ENCODE measurements at places on chromosomes 4 and X. TPM values are rescaled to one million over a fixed set of nuclear protein-coding genes. Genes with fewer than 3 reads are reported as not detected.
A peak's percentile ranks its signal among the peaks of the same experiment; 100 is the strongest.

GRCh38 chrX:13051529-13052172, 7.2 kb upstream of the FAM9C start:
- no peak overlapping the region for H3K4me3 ChIP-seq
- no peaks in the 10 kb centered on the region for H3K36me3 ChIP-seq
- no peaks in the 10 kb centered on the region for H3K4me1 ChIP-seq
- no peaks in the 10 kb centered on the region for H3K27me3 ChIP-seq
- no peak for DNase-seq

The SMIM43 gene
- 0.56 TPM for total RNA-seq

- H3K4me1 ChIP-seq = no peaks in the 10 kb centered on the region
- H3K36me3 ChIP-seq = no peaks in the 10 kb centered on the region
- H3K27ac ChIP-seq = no peak overlapping the region
- H3K27me3 ChIP-seq = no peaks in the 10 kb centered on the region
Measured at GRCh38 chrX:1327651-1328304, 8.8 kb upstream of the IL3RA start.

- no peaks in the 10 kb centered on the region for H3K4me1 ChIP-seq
- no peaks in the 10 kb centered on the region for H3K27me3 ChIP-seq
- no peak for DNase-seq
- no peak overlapping the region for H3K4me3 ChIP-seq
Measured at GRCh38 chrX:108268434-108269080, 169.7 kb downstream of the COL4A6 start.

DNA sequence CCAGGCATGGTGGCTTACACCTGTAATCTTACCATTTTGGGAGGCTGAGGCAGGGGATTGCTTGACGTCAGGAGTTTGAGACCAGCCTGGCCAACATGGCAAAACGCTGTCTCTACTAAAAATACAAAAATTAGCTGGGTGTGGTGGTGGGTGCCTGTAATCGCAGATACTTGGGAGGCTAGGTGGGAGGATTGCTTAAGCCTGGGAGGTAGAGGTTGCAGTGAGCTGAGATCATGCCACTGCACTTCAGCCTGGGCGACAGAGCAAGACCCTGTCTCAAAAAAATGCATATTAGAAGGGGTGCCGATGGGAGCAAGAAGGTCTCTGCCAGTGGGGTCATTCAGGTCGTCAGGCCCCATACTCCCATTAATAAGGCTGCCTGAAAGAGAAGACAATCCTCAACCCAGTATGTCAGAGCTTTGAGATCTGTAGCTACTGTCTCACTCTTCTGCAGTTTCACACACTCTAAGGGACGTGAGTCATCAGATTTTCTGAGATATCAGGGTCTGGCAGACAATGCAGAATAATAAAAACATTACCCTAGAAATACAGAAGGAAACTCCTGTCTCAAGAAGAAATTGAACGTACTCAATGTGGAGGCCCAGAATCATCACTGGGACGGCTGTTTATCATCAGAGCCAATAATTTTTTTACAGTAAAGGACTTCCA, 176.7 kb upstream of the FAT1 start:
- no peak overlapping the region for H3K27ac ChIP-seq
- H3K36me3 ChIP-seq = no peaks in the 10 kb centered on the region
- DNase-seq = no peak
- no peak overlapping the region for H3K4me3 ChIP-seq

GRCh38 chr4:141425124-141425523, 204.4 kb downstream of the ZNF330 start:
- H3K27ac ChIP-seq = no peak overlapping the region
- H3K4me1 ChIP-seq = no peaks in the 10 kb centered on the region
- no peaks in the 10 kb centered on the region for H3K27me3 ChIP-seq

The HEPH gene
- 64.7 TPM for total RNA-seq

The VMA21 gene
- total RNA-seq = 90.3 TPM

DNA sequence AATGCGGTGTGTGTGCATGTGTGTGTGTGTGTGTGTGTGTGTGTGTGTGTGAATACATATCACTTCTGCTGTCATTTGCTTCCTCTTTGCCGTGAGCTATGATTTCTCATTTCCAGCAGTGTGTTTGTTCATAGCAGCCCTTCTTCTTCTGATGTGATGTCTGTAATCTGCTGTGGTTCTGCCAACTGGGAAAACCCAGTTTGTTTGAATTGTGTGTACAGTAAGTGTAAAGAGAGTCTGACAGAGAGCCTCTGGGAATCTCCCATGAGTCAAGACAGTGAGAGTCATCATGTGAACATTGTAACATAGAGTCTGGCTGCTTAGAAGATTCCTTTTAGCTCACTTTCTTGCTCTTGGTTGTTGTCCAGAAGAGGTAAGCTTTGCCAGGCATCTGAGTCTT, 8.4 kb upstream of the NWD2 start:
- no peaks in the 10 kb centered on the region for H3K36me3 ChIP-seq
- no peak for DNase-seq
- peaks cover 29% of the 10 kb centered on the region for H3K27me3 ChIP-seq
- H3K4me3 ChIP-seq = no peak overlapping the region

- H3K4me1 ChIP-seq = no peaks in the 10 kb centered on the region
- H3K4me3 ChIP-seq = no peak overlapping the region
- no peak overlapping the region for H3K27ac ChIP-seq
- no peak for DNase-seq
- H3K27me3 ChIP-seq = no peaks in the 10 kb centered on the region
- no peaks in the 10 kb centered on the region for H3K36me3 ChIP-seq
Measured at GRCh38 chr4:120508036-120508435, 414.5 kb downstream of the PRDM5 start.

The RLIM gene
- total RNA-seq = 34.1 TPM

The CHRNA9 gene
- total RNA-seq = 5.7 TPM

DNA sequence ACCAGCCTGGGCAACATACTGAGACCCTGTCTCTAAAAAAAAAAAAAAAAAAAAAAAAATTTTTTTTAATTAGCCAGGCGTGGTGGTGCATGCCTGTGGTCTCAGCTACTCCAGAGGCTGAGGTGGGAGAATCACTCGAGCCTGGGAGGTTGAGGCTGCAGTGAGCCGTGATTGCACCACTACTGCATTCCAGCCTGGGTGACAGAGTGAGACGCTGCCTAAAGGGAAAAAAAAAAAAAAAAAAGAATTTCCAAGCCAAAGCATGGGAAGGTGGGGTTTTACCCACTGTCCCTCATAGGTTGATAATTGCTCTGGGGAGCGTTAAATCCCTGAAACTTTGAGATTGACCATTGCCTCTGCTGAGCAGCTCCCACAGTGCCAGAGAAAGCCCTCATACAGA, 427.5 kb downstream of the BCOR start:
- H3K27ac ChIP-seq = no peak overlapping the region
- H3K27me3 ChIP-seq = no peaks in the 10 kb centered on the region
- no peak for DNase-seq
- no peaks in the 10 kb centered on the region for H3K4me1 ChIP-seq

The EREG gene
- 4.2 TPM for total RNA-seq

DNA sequence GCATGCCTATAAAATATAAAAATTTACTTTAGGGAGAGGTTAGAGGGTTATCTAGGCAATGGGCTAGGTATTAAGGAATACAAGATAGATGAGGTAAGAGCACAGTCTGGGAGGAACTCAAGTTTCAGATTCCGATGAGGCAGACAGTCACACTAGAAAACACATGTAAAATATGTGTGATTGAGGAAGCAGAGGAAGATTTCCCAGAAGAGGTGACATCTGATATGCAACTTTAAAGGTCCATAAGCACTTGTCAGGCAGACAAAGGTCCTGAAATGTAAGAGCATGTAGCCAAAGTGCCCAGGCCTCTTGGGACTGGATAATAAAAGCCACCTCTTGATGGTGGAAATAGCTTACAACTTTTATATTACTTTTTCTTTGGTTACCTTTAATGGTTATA, 81.1 kb upstream of the AADAT start:
- H3K27ac ChIP-seq = no peak overlapping the region
- H3K36me3 ChIP-seq = no peaks in the 10 kb centered on the region
- H3K4me3 ChIP-seq = no peak overlapping the region
- H3K27me3 ChIP-seq = no peaks in the 10 kb centered on the region

DNA sequence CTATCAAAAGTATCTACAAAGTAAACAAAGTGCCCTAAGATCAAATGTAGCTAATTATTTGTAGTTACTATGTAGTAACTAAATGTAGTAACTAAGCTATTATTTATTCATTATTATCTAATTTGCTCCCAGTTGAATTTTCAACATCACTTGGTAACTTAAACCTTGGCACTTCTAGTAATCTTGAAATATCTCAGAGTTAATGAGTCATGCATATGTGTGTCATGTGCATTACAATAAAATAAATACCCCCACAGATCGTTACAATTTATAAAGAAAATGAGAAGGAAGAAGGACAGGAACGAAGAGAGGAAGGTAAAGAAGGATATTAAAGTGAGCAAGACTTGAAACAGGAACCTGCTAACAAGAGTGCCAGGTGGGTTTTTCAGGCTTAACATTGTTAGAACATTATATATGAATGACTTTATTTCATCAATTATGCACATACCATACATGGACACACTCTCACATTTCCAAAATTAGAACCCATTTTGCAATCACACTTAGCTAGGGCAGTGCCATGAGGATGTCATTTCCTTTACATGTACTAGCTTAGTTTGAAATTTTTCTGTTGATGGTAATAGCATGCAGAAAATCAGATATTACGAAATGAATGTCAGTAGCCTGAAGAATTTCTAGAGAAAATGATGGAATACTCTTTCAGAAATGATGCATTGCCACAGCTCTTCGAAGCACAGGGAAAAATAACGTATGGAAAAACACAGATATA, 1670.4 kb upstream of the AGA start:
- H3K27ac ChIP-seq = no peak overlapping the region
- no peak for DNase-seq
- H3K36me3 ChIP-seq = no peaks in the 10 kb centered on the region
- no peaks in the 10 kb centered on the region for H3K27me3 ChIP-seq

GRCh38 chr4:15375667-15376066, 52.2 kb upstream of the C1QTNF7 start:
- H3K27ac ChIP-seq = no peak overlapping the region
- H3K36me3 ChIP-seq = no peaks in the 10 kb centered on the region
- peaks cover 31% of the 10 kb centered on the region for H3K4me1 ChIP-seq
- no peaks in the 10 kb centered on the region for H3K27me3 ChIP-seq
- no peak for DNase-seq

DNA sequence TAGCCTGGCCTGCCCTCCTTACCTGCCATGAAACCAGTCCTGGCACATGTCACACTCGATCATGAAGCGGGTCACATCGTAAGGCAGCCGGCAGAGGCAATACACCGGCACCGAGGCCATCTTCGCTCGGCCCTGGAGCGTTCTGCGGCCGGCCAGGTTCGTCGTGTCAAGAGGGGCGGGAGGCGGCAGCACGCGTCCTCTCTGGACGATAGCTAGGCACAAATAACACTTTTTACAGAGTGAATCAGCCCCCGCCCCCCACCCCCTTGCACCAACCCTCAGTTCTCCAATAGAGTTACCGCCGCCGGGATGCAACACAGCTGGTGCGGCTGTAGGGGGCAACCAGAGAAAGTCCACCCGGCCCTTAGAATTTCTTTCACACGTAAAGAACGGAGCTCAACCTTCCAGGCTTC, 1.7 kb downstream of the PHF8 start:
- H3K4me3 ChIP-seq = peak overlapping the region; percentile 80
- H3K27me3 ChIP-seq = no peaks in the 10 kb centered on the region
- H3K27ac ChIP-seq = no peak overlapping the region
- H3K4me1 ChIP-seq = no peaks in the 10 kb centered on the region
- peaks cover 5% of the 10 kb centered on the region for H3K36me3 ChIP-seq

The LONRF3 gene
- total RNA-seq = 0.10 TPM

DNA sequence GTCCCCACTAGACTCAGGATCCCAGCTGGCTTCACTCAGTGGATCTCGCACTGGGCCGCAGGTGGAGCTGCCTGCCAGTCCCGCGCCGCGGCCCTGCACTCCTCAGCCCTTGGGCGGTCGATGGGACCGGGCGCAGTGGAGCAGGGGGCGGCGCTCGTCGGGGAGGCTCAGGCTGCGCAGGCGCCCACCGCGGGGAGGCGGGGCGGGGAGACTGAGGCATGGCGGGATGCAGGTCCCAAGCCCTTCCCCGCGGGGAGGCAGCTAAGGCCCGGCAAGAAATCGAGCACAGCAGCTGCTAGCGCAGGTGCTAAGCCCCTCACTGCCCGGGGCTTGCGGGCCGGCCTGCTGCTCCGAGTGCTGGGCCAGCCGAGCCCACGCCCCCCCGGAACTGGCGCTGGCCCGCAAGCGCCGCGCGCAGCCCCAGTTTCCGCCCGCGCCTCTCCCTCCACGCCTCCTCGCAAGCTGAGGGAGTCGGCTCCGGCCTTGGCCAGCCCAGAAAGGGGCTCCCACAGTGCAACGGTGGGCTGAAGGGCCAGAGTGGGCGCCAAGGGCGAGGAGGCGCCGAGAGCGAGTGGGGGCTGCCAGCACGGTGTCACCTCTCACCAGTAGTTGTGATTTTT, 1038.0 kb downstream of the PCDH19 start:
- H3K4me1 ChIP-seq = no peaks in the 10 kb centered on the region
- DNase-seq = no peak
- no peaks in the 10 kb centered on the region for H3K27me3 ChIP-seq
- H3K4me3 ChIP-seq = no peak overlapping the region

DNA sequence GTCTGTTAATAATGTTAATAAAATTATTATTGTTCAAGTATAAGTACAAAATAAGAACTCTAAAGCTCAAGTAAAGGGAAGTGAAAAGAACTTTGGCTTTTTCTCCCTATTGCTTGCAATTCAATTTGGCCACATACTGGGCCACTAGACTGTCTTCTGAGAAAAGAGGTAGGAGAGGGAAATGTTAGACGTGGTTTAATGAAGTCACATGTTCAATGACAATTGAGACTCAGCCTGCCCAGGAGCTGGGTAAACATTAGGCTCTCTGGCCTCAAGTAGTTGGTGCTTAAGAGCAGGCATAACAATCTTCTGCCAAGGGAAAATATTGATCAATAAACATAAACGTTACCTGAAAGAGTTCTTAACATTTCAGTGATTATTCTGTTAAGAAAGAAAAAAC, 15.1 kb upstream of the PRSS12 start:
- DNase-seq = no peak
- H3K27ac ChIP-seq = no peak overlapping the region
- H3K27me3 ChIP-seq = no peaks in the 10 kb centered on the region
- H3K4me1 ChIP-seq = peaks cover 9% of the 10 kb centered on the region

DNA sequence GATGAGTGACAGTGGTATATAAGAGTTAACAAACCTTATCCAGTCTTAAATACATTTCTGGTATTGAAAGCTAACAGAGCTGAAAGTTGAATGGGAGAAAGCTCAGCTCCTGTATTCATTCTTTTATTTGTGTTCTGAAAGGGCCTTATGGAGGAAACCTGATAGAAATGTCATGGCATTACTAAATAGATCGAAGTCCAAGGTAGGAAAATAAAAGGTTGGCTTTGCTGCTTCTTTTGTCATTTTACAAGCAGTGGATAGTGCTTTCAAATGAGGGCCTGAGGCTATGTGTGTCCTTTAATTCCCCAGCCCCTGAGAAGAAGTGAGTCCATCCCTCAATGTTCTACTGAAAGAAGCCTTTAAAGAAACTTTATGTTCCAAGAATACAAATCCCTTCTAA, 974.3 kb upstream of the INTU start:
- no peaks in the 10 kb centered on the region for H3K36me3 ChIP-seq
- no peak overlapping the region for H3K27ac ChIP-seq
- no peaks in the 10 kb centered on the region for H3K27me3 ChIP-seq
- no peak for DNase-seq

The PTCHD1 gene
- 1.5 TPM for total RNA-seq

The SSX1 gene
- not detected for total RNA-seq

GRCh38 chrX:49103637-49104036, 19.9 kb downstream of the GPKOW start:
- H3K27me3 ChIP-seq = no peaks in the 10 kb centered on the region
- H3K4me1 ChIP-seq = no peaks in the 10 kb centered on the region
- H3K4me3 ChIP-seq = no peak overlapping the region
- no peak overlapping the region for H3K27ac ChIP-seq
- DNase-seq = no peak

The SSX4 gene
- total RNA-seq = not detected

The NRK gene
- 15.0 TPM for total RNA-seq

- 0 out of 2 replicates have a peak overlapping the region, but pooled peaks have one; percentile 26 for H3K27ac ChIP-seq
- no peak overlapping the region for H3K4me3 ChIP-seq
- peaks cover 5% of the 10 kb centered on the region for H3K4me1 ChIP-seq
- H3K36me3 ChIP-seq = no peaks in the 10 kb centered on the region
- no peaks in the 10 kb centered on the region for H3K27me3 ChIP-seq
Measured at GRCh38 chr4:40531636-40532023, 98.0 kb downstream of the RBM47 start.
